ENCODE measurements at places on chromosomes 4 and X.
A peak's percentile ranks its signal among the peaks of the same experiment; 100 is the strongest.

- DNase-seq: no peak
Measured at GRCh38 chr4:71195924-71196323, 142.9 kb upstream of the SLC4A4 start.

- DNase-seq: no peak
Measured at GRCh38 chr4:13763707-13764106, 136.2 kb upstream of the BOD1L1 start.

GRCh38 chr4:31548021-31548420 lies 827.9 kb downstream of the PCDH7 start:
- DNase-seq: no peak

- DNase-seq: peak; percentile 29
Measured at GRCh38 chr4:85823295-85823694, 348.3 kb downstream of the ARHGAP24 start.

DNA sequence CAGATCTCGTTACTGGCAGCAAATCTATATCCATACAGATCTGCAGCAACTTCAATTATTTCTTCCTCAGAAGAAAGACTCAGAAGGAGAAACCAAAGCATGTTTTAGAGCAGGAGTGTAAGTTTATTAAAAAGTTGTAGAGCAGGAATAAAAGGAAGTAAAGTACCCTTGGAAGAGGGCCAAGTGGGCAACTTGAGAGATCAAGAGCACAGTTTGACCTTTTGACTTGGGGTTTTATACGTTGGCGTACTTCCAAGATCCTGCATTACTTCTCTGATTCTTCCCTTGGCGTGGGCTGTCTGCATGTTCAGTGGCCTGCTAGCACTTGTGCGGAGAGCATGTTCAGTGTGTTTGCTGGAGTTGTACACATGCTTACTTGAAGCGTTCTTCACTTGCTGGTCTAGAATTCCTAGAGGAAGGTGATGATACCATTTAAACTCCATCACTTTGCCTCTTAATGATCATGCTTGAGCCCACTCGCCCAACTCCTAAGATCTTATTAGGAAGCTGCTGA lies 1114.7 kb upstream of the PABPC4L start:
- no peak for DNase-seq

DNA sequence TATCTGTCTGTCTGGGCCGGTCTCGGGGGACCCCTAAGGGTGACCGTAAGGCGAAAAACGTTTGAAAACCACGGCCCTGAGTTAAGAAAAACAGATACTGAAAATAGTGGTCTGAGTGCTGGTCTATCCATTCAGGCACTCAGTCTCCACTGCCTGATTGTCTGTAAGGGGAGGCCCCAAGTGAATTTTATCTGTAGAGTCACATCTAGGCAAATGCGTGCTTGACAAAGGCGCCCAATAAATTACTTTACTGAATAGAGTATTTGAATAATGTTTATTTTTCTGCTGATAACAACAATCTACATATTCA lies 465 bp downstream of the HNRNPH2 start:
- DNase-seq: no peak

- DNase-seq: no peak
Measured at GRCh38 chr4:110770353-110770752, 147.5 kb upstream of the PITX2 start.

DNA sequence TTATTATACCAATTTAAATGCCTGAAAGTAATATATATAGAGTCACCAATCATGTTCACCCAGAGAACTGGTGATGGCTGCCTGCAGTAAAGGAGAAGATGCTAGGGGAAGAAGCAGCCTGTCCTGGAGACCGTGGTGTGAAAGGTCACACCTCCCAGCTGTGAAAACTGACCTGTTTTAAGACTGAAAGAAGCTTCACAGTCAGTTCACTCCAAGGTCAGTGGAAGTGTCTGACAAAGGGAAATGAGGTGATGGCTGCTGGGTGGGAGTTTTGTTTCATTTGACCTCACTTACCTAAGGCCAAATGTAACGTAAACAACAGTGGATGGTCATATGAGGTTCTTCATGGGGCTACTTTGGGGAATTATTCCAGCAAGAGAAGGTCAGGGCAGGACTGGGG lies 352.1 kb upstream of the GATB start:
- DNase-seq: no peak

DNA sequence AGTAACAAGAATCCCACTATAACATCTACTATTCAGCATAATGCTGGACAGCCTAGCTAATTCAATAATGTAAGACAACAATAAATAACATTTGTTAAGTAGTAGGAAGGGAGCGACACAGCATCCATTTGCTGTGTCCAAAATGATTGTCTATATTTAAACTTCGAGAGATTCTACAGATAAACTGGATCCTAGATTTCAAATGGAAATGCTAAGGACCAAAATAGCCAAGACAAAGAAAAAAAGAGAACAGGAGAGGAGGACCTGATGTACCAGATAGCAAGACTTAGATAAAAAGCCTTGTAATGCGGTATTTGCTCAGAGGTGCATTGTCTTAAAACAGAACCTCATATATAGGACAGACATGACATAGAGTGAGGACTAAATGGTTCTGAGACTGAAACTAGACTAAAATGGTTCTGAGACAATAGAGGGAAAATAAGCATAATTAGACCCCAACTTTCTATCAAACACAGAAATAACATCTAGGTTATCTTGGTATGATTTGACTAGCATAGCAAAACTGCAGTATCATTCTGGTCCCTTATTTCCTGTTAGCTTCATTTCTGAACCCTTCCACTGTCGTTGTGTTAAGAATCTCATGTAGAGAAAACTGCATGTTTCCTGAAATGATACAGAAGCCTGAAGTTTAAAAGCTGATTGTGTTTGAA lies 3.8 kb downstream of the HPGDS start:
- no peak for DNase-seq

GRCh38 chr4:100898844-100899243 lies 381.0 kb upstream of the EMCN start:
- no peak for DNase-seq

DNA sequence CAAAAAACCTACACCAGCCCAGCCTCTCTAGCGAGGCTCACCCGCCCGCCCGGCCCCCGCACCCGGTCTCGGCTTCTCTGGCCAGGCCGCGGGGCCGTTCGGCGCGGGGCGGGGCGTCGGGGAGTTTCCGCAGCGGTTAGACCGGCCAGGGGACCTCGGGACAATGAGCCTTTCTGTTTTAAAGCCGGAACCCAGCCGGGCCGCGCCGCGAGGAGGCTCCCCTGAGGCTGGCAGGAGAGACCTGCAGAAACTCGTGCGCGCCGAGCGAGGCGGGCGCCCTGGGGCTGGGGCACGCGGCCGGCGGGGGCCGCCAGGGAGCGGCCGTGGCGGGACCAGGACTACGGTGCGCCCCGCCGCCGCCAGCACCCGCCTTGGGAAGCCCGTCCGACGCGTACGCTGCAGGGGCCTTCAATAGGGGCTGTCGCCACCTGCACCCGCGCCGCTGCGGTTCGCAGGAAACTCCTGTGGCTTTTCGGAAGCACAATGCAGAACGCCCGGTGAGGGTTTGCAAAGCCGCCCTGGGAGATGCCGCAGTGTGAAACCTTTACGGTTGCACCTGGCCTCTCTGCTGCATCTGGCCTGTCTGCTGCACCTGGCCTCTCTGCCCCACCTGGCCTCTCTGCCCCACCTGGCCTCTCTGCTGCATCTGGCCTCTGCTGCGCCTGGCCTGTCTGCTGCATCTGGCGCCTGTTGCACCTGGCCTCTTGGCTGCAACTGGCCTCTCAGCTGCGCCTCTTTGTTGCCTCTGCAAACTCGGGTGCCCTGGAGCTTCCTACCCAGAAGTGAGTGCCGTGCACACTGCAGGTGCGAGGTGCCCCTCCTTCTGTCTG lies 63.9 kb downstream of the TRAPPC11 start:
- peak; percentile 72 for DNase-seq

GRCh38 chrX:136203951-136204350 lies 47.2 kb downstream of the MAP7D3 start:
- DNase-seq: no peak

DNA sequence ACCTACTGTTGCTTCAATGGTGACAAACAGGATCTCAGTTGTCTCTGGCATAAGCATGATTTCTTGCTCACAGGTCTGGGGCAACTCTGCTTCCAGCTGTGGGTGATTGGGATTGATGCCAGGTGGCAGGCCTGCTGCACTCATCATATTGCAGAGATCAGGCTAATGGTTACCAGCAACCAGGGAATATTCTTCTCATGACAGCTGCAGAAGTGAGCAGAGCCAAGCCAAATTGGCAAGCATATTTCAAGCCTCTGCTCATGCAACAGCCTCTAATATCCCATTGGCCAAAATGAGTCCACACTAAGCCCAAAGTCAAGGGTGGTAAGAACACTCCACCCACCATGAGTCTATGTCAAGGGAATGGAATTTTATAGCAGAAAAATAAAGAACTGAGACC lies 26.7 kb upstream of the TBC1D19 start:
- DNase-seq: no peak
